ENCODE measurements at places on chromosomes 3 and 15.

DNA sequence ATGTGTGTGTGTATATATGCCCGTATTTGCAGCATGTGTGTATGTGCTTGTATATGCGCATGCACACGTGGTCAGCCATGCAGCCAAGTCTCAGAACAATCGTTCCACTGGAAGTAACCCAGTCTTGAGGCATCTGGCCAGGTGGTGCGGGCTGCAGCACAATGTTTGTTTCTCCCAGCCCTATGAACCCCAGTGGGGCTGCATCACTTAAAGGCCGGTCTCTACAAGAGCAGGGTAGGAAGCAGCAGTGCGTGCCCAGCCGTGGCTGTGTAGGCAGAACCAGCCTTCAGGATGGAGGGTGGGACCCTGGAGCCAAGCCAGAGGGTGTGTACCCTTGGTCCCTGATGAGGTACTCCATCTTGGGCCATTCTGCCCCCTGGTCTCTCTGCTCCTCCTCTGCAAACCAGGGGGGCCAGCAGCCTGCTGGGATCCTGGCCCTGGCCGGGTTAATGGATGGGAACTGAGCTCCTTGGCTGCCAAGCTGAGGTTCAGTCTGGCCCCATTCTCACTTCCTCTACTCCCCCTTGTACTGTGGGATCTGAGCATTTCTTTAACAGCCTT lies 11.8 kb downstream of the KLF13 start:
- DNase-seq = no peak

- DNase-seq = no peak
Observed at GRCh38 chr15:48500595-48500994, 144.9 kb downstream of the FBN1 start.

GRCh38 chr3:18559331-18559842 lies 134.2 kb upstream of the SATB1 start:
- DNase-seq = peak; percentile 8

- no peak for DNase-seq
Observed at GRCh38 chr3:7280318-7280717, 419.4 kb downstream of the GRM7 start.

- DNase-seq = no peak
Observed at GRCh38 chr15:28902856-28903255, 17.1 kb downstream of the APBA2 start.

DNA sequence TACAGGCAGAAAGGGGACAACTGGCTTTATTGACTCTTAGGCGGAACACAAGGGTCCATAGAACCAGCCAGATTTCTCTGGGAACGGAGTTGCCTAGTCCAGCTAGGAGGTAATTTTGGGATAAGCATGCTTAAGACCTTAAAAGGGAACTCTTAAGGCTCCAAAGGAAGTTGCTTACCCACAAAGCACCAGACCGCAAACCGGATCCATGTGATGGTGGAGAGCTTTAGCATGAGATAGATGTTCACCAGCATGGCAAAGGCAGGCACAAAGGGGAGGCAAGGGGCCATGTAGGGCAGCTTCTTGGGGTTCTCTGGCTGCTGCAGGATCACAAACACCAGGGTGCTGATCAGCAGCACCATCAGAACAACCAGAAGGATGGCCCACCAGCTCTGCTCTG lies 61.4 kb downstream of the CLDN11 start:
- DNase-seq = no peak

GRCh38 chr3:54999811-55000210 lies 72.0 kb upstream of the LRTM1 start:
- no peak for DNase-seq

- DNase-seq = no peak
Observed at GRCh38 chr3:45911511-45912226, 25.3 kb downstream of the CCR9 start.

DNA sequence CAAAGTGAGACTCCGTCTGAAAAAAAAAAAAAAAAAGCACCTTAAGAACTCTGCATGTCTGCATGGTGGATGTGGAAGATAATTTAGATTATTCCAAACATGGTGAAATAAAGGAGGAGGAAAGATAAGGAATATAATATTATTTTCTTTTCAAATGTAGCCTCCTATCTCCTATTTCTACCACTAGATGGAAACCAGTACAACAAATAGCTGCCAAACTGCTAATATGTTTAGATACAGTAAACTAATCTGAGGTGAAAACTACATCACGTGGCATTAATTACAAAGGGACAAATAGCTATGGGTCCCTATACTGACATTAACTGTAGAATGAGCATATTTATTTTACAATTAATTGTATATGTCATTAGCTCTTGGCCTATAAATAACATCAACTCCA lies 197.8 kb downstream of the TBC1D5 start:
- no peak for DNase-seq

GRCh38 chr3:36257158-36257852 lies 123.0 kb upstream of the STAC start:
- no peak for DNase-seq

DNA sequence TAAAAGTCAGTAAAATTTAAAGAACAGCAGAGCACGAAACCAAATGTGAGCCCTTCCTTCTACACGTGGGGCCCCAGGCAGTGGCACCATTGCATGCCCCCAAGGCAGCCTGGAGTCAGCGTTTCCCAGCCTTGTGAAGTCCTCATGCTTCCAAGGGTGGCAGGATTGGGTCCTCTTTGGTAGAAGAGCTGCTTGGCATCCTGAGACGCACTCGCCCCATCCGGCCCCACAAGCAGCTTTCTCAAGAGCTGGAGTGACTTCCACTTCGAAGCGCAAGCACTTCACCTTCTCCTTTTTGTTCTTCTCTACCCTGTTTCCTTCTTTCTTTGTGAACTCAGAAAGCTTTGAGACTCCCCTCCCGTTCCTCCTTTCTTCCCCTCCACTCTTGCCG lies 34.7 kb downstream of the ZNF710 start:
- no peak for DNase-seq

DNA sequence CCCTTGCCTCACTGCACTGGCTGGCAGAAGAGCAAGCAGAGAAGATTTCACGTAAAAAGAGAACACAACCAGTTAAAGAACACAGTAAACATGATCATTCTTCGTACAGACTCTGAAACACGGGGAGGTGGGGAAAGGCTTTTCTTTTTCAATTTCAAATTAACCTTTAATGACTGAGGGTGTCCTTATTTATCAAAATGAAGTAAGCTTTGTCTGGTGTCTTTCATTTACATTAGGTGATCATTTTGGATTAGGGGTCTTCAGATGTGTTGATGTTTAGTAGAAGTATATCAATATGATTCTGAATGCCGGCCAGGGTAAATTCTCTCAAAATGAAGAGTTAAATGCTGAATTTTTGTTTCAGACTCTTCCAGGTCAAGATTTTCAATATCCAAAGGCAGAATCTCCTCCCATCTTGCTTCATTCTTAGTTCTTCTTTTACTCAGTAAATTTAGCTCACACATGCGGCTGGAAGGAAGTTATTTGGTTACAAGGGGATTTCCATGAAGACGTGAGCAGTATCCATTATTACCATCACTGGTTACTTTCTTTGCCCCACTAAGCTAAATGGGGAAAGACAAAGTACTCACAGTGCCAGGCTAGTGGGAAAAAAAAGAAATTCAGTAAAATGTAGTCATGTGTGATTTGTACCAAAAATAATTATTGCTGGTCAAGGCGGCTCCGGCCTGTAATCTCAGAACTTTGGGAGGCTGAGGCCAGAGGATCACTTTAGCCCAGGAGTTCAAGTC lies 272.2 kb upstream of the NR2F2 start:
- DNase-seq = peak; percentile 48

- DNase-seq = no peak
Observed at GRCh38 chr3:31274326-31275024, 258.2 kb upstream of the STT3B start.

DNA sequence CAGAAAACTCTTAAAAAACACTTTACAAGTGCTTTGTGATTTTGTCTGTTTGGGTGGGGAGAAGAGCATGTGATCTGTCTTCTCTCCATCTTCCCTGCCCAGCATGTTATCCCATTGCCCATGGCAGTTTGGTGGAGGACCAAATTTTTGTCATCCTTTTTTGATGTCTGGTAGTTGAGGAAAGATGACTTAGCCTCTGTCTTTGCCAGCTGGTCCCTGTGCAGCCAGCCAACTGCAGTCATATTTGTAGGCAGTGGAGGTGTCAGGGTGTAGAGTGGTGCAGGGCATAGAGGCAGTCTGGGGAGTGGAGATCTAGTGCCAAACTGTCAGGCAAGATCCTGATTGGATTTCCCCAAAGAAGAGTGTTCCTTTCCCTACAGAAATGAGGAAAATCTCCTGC lies 40.7 kb downstream of the GASK1A start:
- no peak for DNase-seq

GRCh38 chr15:42233107-42233506 lies 25.0 kb upstream of the VPS39 start:
- no peak for DNase-seq

DNA sequence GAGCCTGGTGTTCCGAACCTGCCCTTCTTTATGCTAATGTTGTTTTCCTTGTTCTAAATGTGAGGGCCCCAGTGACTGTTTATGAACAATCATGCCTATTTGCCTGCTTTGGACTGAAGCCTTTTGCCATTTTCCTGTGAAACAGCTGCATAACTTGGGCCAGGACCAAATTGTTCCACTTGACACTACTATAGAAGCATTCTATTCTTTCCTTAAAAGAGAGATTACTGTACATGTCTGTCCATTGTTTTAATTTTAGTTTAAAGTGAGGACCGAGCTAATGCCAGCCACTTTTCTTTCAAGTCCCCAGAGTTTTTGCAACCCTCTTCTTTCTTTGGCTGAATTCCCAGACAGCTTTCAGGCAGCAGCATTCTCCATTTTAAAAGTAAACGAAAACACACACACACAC lies 980.3 kb downstream of the CADM2 start:
- no peak for DNase-seq

- DNase-seq = no peak
Observed at GRCh38 chr15:92963794-92964193, 63.7 kb downstream of the CHD2 start.

GRCh38 chr3:58704745-58705144 lies 38.2 kb upstream of the FAM3D start:
- no peak for DNase-seq

GRCh38 chr3:177194299-177194698 lies 3.0 kb downstream of the TBL1XR1 start:
- no peak for DNase-seq

DNA sequence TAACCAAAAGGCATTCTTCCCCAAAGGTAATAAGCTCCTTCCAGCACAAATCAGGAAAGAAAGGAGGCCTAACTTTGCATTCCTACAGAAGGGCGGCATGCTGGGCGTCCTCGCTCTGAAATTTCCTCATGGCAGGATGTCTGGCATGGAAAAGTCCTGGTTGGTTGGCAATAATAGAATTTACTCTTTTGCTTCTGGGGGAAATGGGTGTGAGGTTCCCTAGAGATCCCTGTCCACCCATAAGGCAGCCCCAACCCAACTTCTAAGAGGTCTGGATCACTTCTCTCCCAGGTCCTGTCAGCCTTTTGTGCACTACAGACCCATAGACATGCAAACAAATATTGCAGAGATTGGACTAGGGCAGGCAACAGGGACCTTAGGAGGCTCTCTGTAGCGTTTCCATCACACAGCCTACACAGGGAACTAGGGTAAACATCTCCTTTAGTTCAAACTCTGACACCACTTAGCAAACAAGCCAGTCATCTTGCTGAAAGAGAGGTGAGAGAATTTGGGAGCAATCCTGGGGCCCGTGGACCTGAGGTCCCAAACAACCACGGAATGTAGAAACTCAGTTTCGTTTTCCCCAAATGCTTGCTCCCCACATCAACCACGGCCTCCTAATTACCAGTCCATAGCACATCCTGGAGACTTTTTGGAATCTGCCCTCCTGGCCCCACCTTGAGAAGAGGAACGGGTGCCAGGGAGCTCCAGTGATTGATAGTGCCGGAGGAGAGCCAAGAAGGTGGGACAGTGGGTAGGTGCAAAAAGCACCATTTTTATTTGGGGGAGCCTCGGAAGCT lies 2.1 kb downstream of the ZIC4 start:
- no peak for DNase-seq

DNA sequence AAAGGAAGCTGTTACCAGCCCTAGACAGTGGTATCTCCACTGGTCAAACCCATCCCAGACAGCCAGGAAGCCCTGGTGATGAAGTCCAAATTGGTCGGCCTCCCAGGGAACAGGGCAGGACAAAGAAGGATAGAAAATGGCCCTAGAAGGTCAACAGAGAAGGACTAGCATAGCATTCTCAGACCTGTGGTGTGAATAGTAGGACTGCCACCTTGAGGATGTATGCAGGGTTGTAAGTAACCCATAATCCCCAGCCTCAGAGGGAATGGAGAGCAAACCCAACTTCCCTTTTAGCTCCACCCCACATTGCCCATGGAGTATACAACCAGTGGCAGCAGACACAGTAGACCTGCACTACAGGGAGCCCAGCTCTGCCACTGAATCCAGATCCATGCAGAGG lies 68.6 kb upstream of the EIF1B start:
- DNase-seq = no peak

- no peak for DNase-seq
Observed at GRCh38 chr3:69292959-69293574, 92.8 kb downstream of the FRMD4B start.

GRCh38 chr15:78449220-78449999 lies 11.4 kb downstream of the IREB2 start:
- no peak for DNase-seq

DNA sequence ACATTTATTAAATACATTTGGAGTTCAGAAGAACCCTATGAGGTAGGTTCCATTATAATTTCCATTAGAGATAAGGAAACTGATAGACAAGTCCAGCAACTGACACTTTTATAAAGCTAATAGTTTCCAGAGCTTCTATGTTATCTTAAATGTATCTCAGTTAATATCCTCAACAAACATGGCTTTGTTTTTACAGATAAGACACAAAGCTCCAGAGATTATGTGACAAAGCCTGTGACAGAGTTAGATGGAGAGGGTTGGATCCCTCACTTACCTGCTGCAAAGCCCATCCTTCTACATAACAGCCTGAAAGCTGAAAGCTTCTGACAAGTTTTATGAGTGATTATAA lies 473 bp upstream of the COMMD2 start:
- no peak for DNase-seq

- DNase-seq = no peak
Observed at GRCh38 chr3:38623539-38623938, 25.9 kb downstream of the SCN5A start.

GRCh38 chr15:70418943-70419342 lies 321.2 kb upstream of the TLE3 start:
- DNase-seq = no peak

DNA sequence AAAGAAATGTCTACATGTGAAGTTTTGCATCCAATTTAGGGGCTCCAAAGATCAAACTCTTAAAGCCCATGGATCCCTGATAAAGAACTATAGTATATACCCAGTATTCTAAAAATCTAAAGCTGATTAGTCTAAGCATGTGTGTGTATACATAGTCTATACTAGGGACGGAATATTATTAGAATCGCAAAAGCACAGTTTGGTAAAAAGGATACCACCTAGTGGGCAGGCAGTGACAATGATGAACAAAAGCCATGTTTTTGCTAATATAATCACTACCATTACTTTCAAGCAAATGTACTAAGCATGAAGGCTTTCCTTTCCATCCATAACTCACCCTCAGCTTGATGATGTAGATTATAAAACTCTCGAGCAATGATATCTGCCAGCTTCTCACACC lies 16.5 kb downstream of the POLQ start:
- no peak for DNase-seq

DNA sequence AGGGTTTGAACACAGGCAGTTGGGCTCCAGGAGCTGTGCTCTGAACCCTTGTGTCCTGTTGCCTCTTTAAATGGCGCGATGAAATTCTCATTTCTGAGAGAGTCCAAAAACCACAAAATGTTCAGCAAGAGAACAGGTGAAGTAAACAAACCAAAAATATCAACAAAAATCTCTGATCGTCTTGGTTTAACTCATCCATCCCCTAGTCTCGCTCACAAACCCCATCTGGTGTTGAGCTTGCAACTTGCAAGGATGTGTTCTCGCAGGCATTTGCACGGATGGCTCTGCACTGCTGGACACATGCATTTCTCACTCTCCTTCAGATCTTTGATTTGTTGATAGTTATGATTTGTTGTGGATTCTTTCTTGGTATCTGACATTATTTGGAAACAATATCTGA lies 31.1 kb downstream of the FAH start:
- no peak for DNase-seq
